Hepatic stellate cell (primary cell): ENCODE measurements at places on chromosomes 5 and 9.
A peak's percentile ranks its signal among the peaks of the same experiment; 100 is the strongest.

- no peak for DNase-seq
Observed at GRCh38 chr5:135547590-135548254, 12.0 kb upstream of the NEUROG1 start.

DNA sequence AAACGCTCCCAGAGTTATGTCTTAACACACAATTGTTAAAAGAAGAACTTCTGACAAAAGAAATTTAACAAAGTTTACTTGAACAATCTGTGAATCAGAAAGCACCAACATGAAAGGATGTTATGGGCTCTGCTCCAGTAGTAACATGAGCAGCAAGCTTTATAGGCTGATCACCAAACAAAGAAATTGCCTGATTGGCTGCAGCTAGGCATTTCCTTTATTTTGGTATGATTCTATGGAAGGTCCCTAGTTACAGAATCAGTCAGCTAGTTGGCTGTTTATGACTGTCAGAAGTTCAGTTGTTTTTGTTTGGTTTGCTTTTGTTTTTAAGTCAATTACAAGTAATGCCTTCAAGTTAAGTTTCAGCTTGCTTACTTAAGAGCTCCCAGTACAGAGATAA lies 102.4 kb upstream of the SMC2 start:
- DNase-seq: no peak

DNA sequence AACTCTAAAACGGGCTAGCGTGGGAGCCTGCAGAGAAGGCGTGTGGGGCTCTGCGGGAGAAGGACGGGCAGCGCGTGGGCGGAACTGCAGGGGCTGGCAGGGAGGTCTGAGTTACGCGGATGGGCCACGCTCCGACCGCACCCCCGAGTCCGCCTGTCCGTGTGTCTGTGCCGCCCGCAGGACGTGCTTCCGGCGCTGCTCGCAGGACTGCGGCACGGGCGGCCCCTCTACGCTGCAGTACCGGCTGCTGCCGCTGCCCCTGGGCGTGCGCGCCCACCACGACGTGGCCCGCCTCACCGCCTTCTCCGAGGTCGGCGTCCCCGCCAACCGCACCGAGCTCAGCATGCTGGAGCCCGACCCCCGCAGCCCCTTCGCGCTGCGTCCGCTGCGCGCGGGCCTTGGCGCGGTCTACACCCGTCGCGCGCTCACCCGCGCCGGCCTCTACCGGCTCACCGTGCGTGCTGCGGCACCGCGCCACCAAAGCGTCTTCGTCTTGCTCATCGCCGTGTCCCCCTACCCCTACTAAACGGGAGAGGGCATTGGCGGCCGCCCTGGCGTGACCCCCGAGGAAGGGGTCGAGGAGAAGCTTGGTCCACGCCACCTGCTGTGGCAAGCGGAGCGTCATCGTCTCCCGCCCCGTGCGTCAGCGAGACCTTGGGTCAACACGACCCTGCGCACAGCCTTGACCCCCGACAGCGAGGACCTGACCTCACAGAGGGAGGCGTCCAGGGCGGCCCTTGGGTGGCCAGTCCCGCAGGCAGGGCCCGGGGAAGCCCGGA lies 11.4 kb upstream of the ASS1 start:
- DNase-seq: peak; percentile 68

DNA sequence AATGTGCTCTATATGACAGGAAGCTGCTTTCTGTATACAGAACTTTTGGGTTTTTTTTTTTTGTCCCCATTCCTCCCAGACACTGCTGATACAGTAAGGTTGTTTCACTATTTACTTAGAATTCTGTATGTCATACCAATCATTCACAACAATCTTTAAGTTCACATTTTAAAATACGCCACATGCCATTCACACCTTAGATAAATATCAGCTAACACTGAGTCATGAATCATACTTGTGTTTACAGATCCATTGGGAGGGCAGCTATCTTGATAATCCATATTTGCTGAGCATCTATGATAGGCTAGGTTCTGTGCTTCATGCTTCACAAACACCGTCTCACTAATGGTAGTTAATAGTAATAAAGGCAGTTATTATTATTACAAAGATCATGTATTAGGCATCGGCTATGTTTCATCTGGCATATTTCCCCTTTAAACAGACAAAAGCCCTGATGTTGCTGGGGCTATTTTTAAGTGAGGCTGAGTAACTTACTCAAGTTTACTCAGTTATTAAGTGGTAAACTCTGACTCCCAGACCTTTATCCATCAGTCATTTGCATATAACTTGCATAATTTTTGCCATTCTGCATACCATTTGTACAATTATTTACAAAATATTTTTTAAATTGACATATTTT lies 152.2 kb upstream of the HMHB1 start:
- DNase-seq: no peak

- no peak for DNase-seq
Observed at GRCh38 chr5:109779036-109779735, 89.5 kb downstream of the MAN2A1 start.

- no peak for DNase-seq
Observed at GRCh38 chr5:2519153-2519552, 232.3 kb downstream of the IRX2 start.

GRCh38 chr5:151584057-151584937 lies 6.8 kb downstream of the FAT2 start:
- DNase-seq: no peak

GRCh38 chr5:173736374-173736773 lies 119.9 kb upstream of the BOD1 start:
- DNase-seq: no peak

DNA sequence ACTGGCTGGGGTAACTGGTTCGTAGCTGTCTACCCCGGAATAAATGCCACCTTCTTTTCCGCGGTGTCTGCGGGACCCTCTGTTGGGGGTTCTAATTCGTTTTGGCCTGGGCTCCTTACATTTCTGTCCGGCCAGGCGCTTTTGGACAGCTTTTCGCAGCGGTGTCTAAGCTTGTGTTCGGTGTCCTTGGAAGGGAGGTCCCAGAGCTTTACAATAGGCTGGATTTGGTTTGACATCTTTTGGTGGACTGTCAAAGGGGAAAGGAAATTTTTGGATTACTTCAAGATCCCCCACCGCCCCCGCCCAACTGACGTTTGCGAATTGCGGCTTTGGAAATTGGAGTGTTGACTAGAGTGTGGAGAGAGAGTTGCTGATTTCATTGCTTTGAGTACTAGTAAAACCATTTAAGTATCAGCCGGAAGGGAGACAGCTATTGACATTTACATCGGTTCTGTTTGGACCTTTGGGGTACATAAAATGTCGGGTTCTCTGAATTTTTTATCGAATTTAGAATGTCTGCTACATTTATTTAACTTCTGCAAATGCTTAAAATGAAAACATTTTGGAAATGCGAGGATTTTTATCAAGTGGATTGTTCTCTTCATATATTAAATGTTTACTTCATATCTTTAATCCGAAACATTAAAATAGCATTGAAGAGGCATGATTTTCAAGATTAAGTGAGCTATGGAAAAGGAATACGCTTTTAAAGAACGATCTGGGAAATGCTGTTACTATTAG lies 4.7 kb upstream of the PURA start:
- peak; percentile 52 for DNase-seq

GRCh38 chr9:20197976-20198685 lies 409.3 kb upstream of the SLC24A2 start:
- DNase-seq: no peak

DNA sequence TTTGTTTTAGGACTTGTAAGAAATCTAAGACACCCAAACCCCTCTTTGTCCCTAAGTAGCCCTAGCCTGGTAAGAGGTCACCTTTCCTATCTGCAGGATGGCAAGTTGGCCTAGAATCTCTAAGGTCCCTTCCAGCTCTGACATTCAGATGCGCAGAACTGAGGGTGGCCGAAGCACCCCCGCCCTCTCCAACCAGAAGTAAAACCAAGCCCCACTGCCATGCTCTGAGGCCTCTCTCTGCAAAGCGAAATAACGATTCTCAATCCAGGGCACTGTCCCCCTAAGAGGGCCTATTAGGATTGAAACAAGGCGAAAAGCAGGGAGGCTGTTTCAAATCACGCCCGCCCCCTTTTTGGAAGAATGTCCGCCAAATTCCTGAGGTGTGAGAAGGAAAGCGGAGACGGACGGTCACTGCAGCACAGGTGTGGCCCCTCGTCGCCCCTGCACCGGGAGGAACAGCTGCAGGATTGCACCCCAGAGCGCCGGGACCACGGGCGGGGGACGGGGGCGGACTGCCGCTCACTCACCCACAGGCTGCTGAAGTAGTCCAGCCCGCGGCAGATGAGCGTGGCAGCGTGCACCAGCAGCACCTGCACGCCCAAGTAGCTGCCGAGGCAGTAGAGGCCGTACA lies 824 bp downstream of the TMEM245 start:
- no peak for DNase-seq

GRCh38 chr5:143170104-143170503 lies 233.4 kb downstream of the NR3C1 start:
- no peak for DNase-seq

- DNase-seq: no peak
Observed at GRCh38 chr5:135713161-135713915, 121.1 kb upstream of the SLC25A48 start.

- DNase-seq: no peak
Observed at GRCh38 chr5:89255845-89256463, 373.0 kb upstream of the MEF2C start.

- no peak for DNase-seq
Observed at GRCh38 chr5:157107508-157107907, 1.3 kb downstream of the HAVCR2 start.

GRCh38 chr5:83767409-83767992 lies 46.8 kb upstream of the HAPLN1 start:
- no peak for DNase-seq

- peak; percentile 58 for DNase-seq
Observed at GRCh38 chr5:42912184-42912798, 100.6 kb upstream of the SELENOP start.

DNA sequence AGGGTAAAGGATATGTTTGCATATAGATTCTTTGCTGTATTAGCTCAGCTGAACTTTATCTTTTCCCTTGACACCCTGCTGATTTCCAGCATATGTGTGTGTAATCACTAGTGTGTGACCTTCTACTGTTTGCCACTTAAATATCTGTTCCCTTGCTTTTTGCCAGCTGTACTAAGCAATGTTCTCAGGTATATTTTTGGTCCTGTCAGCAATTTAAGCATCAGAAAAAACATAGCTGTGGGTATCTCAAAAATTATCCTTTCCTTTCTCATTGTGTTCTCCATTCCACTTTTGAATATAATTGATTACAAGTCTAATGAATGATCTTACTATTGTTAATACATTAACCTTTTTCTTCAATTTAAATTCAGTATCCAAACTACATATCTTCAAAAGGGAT lies 59.2 kb upstream of the CDH10 start:
- DNase-seq: no peak

- peak; percentile 33 for DNase-seq
Observed at GRCh38 chr5:77101298-77101697, 14.2 kb upstream of the ZBED3 start.

DNA sequence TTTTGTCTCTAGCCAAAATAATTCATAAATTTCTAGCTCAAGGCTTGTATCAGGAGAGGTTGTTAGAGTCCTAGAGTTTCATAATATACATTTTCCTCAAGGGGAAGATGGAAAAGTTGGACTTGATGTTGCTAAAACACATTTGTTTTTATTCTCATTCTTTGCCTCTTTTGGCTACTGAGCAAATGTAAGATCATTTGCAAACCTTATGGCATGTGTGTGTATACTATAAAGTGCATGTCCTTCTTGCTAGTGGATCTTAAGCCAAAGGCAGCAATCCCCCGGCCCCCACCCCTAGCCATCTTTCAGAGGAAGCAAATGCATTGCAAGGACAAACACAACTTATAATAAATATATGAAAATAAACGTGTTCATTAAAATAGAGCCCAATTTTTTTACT lies 43.0 kb downstream of the ADAMTSL1 start:
- DNase-seq: no peak

DNA sequence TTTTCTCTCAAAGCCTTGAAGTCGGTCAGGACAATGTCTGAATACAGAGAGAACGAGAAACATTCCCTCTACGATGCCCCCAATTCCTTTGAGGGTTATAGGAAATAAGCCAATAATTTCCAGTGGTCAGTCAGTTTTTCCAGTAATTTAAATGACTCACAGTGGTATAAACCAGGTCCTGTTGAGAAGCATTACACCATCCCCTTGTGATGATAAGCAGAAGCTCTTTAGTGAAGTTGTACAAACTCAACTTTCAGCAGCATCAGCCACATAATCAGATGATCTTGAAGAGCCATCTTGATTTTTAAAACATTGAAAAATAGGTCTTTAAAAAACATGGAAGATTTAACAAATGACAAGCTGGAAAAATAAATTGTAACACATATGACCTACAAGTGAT lies 173.9 kb upstream of the ZNF462 start:
- DNase-seq: no peak

GRCh38 chr5:82720213-82721086 lies 356.7 kb downstream of the TMEM167A start:
- no peak for DNase-seq

GRCh38 chr5:119220576-119221197 lies 135.1 kb upstream of the TNFAIP8 start:
- DNase-seq: no peak

GRCh38 chr9:101458963-101459631 lies 23.5 kb upstream of the ALDOB start:
- DNase-seq: peak; percentile 64

GRCh38 chr9:87181670-87182069 lies 234.4 kb upstream of the GAS1 start:
- DNase-seq: no peak
